ENCODE measurements at places on chromosomes 2 and 18. TPM values are rescaled to one million over a fixed set of nuclear protein-coding genes. Genes with fewer than 3 reads are reported as not detected.
A peak's percentile ranks its signal among the peaks of the same experiment; 100 is the strongest.

COLEC11 gene
- 9.2 TPM for polyA plus RNA-seq

SCYGR8 gene
- not detected for polyA plus RNA-seq

CYS1 gene
- 0.30 TPM for polyA plus RNA-seq

SERPINB3 gene
- 47.5 TPM for polyA plus RNA-seq

SCN7A gene
- 0.98 TPM for polyA plus RNA-seq

LAMA3 gene
- polyA plus RNA-seq = 50.1 TPM

FAM117B gene
- 12.0 TPM for polyA plus RNA-seq

RNU2-63P gene
- polyA plus RNA-seq = not detected

SELENOI gene
- 4.6 TPM for polyA plus RNA-seq

KIAA2012 gene
- 0.05 TPM for polyA plus RNA-seq

DNA sequence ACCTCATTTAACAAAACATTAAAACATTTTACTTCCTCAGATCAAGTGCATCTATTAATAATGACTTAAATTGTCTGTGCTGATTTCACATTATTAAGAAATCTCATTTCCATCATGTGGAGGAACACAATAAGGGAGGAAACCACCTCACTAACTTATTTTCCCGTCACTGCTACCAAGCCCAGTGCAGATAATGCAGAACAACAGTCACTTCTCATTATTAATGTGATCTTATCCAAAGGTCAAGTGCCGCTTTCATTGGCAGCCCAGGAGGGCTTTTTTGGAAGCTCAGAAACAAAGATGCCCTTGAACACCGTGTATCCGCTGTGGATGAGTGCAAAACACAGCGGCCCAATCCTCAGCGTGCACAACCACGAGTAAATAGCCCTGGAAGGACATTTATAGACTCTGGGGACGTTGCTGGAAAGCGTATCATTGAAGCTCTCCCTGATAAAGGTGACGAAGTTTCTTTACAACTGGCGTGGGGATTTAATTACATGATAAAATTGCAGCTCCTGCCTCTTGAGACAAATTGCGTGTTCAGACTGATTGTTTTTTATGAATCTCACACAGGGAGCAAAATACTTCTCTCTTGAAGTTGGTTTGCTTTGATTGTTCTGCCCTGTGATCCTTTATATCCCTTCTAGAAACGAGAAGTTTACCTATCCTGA lies 13.2 kb downstream of the ASB18 start:
- H3K4me3 ChIP-seq = no peak overlapping the region
- no peak for DNase-seq
- H3K36me3 ChIP-seq = no peaks in the 10 kb centered on the region
- H3K4me1 ChIP-seq = no peaks in the 10 kb centered on the region
- no peaks in the 10 kb centered on the region for H3K27me3 ChIP-seq
- no peak overlapping the region for H3K27ac ChIP-seq

DNA sequence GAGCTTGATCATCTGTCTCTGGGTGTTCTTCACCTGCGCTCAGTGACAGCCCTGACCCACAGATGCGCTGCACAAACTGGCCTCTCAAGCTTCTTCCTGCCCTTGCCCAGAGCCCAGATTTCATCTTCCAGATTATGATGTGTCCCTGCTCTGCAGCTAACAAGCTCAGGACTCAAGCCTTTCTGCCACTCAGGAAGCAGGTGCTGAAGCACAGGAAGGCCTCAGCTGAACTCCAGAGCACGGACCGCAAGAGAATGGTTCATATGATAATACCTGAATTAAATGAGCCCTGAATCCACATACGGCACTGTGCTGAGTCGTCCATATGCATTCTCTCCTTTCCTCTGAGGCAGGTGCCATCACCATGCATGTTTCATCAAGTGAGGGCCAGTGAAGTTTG lies 3.8 kb downstream of the CD207 start:
- no peak for DNase-seq
- no peaks in the 10 kb centered on the region for H3K36me3 ChIP-seq
- no peaks in the 10 kb centered on the region for H3K4me1 ChIP-seq
- H3K4me3 ChIP-seq = no peak overlapping the region

DNA sequence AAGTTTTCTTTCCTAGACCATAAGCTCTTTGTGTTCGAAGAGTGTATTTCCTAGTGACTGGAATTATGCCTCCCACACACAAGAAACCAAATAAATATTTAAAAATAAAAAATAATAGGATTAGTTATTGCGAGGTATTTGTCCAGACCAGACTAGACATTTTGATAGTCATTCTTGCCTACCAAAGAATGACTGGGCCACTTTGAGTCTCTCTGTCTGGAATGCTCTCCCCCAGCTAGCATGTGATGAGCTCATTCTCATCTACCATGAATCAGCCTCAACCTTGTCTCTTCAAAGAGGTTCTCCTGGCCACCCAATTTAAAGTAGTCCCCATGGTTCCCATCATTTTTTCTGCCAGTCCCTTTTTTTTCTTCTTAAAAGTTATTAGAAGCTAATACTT lies 13.9 kb upstream of the DSC1 start:
- no peak overlapping the region for H3K27ac ChIP-seq
- no peaks in the 10 kb centered on the region for H3K27me3 ChIP-seq
- no peak for DNase-seq

GRCh38 chr18:49974079-49974478 lies 160.7 kb upstream of the ACAA2 start:
- no peaks in the 10 kb centered on the region for H3K27me3 ChIP-seq
- DNase-seq = no peak
- no peak overlapping the region for H3K4me3 ChIP-seq
- H3K4me1 ChIP-seq = no peaks in the 10 kb centered on the region
- no peak overlapping the region for H3K27ac ChIP-seq

DNA sequence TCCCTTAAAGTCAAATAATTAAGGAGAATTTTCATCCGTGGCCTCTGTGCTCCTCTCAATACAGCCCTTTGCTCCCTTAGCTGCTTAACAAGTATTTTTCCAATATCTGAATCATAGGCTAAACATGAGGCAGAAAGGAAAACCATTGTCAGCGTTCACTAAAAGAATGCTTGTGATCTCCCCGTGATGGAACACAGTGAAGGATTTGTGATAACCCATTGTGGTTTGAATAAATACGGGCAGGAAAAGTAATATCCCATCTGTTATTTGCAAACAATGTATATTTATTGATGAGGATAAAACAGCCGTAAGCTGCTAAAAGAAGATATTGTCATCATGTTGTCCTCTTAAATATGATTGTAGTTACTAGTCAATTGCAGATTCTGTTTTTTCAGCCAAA lies 258.1 kb downstream of the NAPG start:
- H3K4me3 ChIP-seq = no peak overlapping the region
- no peaks in the 10 kb centered on the region for H3K27me3 ChIP-seq
- H3K36me3 ChIP-seq = no peaks in the 10 kb centered on the region
- H3K4me1 ChIP-seq = no peaks in the 10 kb centered on the region
- no peak for DNase-seq
- H3K27ac ChIP-seq = no peak overlapping the region

- no peak overlapping the region for H3K27ac ChIP-seq
- no peak overlapping the region for H3K4me3 ChIP-seq
- H3K4me1 ChIP-seq = no peaks in the 10 kb centered on the region
- no peaks in the 10 kb centered on the region for H3K27me3 ChIP-seq
Observed at GRCh38 chr2:204278454-204278853, 266.8 kb upstream of the PARD3B start.

DNA sequence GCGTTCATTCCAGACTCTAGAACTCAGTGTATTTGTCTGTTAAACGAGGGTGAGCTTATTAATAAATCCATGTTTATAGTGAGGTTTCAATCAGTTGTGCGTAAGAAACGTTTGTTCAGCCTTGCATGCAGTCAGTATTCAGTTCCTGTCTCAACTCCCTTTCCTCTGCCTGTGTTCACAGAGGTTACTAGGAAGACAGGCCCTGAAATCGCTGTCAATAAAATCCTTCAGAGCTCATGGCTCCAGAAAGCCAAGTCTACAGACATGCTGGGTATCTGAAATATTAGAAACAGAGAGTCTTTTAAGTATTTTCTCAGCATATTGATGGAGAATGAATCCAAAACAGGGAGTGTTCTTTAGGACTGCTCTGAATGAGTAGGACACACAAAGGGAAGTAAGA lies 75.4 kb downstream of the KLF7 start:
- no peak overlapping the region for H3K27ac ChIP-seq
- peaks cover 22% of the 10 kb centered on the region for H3K4me1 ChIP-seq
- H3K36me3 ChIP-seq = peaks cover 17% of the 10 kb centered on the region

GRCh38 chr2:15517793-15518192 lies 43.3 kb downstream of the NBAS start:
- no peaks in the 10 kb centered on the region for H3K27me3 ChIP-seq
- H3K4me3 ChIP-seq = no peak overlapping the region
- H3K27ac ChIP-seq = no peak overlapping the region
- no peak for DNase-seq
- no peaks in the 10 kb centered on the region for H3K4me1 ChIP-seq

DNA sequence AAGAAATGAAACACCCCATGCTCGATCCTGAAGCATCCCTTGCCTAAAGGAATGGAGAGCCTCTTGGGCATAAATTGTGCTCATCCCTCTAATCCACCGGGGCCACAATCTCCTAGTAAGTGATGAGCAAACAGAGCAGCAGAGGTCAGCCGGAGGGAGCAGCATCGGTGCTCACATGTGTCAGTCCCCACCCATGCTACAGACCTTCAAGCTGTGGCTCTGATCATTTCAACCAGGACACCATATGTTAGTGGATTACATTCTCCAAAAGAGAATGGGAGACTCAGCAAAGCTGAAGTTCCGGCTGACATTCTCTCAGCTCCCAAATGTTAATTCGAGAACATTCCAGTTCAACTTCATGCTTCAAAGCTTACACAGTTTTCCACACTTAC lies 75.6 kb downstream of the AAK1 start:
- H3K36me3 ChIP-seq = no peaks in the 10 kb centered on the region
- no peak for DNase-seq
- peaks cover 26% of the 10 kb centered on the region for H3K4me1 ChIP-seq
- no peaks in the 10 kb centered on the region for H3K27me3 ChIP-seq

DNA sequence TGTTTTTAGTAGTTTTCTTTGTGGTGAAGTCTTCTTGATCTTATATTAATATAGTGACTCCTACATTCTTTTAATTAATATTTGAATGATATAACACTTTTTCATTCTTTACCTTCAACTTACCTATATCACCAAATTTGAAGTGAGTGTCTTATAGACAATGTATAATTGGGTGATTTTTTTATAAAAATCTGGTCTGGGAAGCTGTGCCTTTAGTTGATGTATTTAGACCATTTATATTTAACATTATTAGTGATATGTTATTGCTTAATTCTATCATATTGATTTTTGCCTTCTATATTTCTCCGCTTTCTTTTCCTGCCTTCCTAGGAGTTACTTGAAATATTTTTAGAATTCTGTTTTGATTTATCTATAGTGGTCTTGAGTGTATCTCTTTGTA lies 16.4 kb downstream of the TMEM182 start:
- H3K27ac ChIP-seq = no peak overlapping the region
- H3K36me3 ChIP-seq = no peaks in the 10 kb centered on the region
- DNase-seq = no peak
- no peaks in the 10 kb centered on the region for H3K27me3 ChIP-seq
- no peaks in the 10 kb centered on the region for H3K4me1 ChIP-seq

DNA sequence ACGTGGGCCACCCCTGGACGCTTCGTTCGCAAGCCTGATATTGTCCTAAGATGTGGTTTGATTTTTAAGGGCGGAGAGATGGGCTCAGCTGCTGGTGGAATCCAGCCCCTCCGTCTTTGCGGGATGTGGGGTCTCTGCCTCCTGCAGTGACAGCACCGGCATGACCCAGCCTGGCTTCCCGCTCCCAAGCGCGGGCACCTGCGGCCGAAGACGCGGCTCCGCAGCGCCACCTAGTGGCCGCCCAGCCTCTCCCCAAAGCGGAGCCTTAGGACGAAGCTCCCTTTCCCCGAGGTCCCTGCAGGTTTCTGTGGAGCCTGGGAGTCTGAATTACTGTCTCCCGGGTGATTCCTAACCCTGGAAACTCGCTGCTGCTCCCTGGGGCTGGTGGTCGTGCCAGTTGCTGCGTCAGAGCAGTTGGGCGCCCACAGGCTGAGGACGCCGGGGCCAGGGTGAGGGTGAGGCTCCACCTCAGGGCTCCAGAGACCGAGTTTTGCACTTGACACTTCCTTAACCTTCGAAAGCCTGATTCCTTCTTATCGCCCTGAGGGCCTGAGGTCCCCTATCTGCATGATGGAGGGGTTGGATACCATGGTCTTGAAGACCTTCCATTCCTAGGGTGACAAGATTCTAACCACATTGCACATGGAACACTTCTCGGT lies 137.5 kb downstream of the TPO start:
- H3K36me3 ChIP-seq = no peaks in the 10 kb centered on the region
- H3K4me1 ChIP-seq = peaks cover 6% of the 10 kb centered on the region
- no peak overlapping the region for H3K4me3 ChIP-seq
- DNase-seq = peak; percentile 53
- H3K27ac ChIP-seq = no peak overlapping the region
- no peaks in the 10 kb centered on the region for H3K27me3 ChIP-seq

DNA sequence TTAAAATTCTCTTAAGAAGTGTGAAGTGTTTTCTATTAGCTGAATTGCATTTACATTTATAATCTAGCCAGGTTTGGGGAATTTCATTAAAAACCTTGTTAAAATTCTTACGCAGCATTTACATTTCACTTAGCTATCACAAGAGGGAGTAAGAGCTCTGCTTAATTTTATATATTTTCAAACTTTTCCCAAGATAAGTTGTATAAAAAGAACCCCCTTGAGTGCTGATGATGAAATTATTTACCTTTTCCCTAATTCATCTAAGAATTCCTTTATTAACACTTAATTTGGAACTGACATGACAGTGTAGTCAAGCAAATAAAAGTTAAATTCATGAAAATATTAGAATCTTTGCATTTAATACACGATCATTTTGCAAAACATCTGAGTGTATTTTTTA lies 54.2 kb upstream of the ZSWIM2 start:
- H3K36me3 ChIP-seq = no peaks in the 10 kb centered on the region
- H3K27me3 ChIP-seq = no peaks in the 10 kb centered on the region
- no peaks in the 10 kb centered on the region for H3K4me1 ChIP-seq
- H3K4me3 ChIP-seq = no peak overlapping the region

GRCh38 chr2:164205347-164205746 lies 415.9 kb downstream of the GRB14 start:
- H3K4me3 ChIP-seq = no peak overlapping the region
- no peaks in the 10 kb centered on the region for H3K27me3 ChIP-seq
- no peaks in the 10 kb centered on the region for H3K4me1 ChIP-seq
- no peak overlapping the region for H3K27ac ChIP-seq
- no peak for DNase-seq

DNA sequence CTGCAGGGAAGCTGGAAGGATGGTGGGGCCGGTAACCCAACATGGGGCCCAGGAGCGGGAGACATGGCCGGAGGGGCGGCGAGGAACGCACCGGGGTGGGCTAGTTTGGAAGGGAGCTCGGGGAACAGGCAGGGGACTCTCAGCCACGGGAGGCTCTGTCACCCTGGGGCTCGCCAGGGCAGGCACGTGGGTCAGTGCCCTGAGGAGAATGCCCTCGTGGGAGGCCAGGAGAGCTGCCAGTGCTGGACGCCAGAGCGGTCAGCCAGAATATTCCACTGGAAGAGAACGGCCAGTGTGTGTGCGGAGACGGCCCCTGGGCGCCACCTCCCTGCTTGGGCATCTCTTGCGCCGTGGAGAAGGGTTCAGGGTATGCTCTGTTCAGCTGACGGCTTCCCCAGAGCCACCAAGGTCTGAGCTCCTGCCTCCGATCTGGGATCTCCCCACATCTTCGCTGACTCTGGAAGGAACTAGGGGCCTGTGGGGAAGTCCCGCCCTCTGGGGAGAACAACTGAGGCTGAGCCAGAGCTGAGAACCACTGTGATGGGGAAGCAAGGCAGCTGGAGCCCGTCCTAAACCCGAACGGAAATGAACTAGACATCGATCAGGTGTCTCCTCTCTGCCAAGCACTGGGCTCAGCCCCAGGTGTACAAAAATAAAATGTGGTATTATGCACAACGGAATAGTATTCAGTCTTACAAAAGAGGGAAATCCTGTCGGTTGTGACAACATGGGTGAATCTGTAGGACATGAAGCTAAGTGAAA lies 49.3 kb downstream of the TNP1 start:
- no peaks in the 10 kb centered on the region for H3K4me1 ChIP-seq
- no peaks in the 10 kb centered on the region for H3K27me3 ChIP-seq
- H3K4me3 ChIP-seq = no peak overlapping the region

Data from thymus (tissue), 14 donors.